ENCODE measurements at places on chromosomes 7 and 10.

GRCh38 chr10:74677951-74678350, 148.4 kb upstream of the KAT6B start:
- DNase-seq: no peak

GRCh38 chr10:60769406-60769805, 8.9 kb upstream of the CDK1 start:
- DNase-seq: no peak

DNA sequence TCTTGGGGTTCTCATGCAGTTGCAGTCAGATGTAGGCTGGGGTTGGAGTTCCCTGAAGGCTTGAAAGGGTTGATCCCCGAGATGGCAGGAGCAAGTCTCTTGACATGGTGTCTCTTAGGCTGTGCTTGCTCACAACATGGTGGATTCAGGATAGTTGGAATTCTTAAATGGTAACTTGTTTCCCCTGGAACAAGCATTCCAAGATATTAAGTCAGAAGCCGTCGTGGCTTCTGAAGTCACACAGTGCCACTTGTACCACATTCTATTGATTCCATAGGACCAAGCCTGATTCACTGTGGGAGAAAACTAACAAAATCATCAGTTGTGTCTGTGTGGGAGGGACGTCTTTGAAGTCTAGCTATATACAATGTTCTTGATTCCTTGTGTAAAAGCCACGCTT, 3.5 kb upstream of the SLC35B4 start:
- DNase-seq: peak; percentile 79

- peak; percentile 47 for DNase-seq
Measured at GRCh38 chr10:119208553-119208940, 1.2 kb downstream of the GRK5 start.

GRCh38 chr7:96026611-96027010, 254.3 kb downstream of the DYNC1I1 start:
- DNase-seq: peak; percentile 86

DNA sequence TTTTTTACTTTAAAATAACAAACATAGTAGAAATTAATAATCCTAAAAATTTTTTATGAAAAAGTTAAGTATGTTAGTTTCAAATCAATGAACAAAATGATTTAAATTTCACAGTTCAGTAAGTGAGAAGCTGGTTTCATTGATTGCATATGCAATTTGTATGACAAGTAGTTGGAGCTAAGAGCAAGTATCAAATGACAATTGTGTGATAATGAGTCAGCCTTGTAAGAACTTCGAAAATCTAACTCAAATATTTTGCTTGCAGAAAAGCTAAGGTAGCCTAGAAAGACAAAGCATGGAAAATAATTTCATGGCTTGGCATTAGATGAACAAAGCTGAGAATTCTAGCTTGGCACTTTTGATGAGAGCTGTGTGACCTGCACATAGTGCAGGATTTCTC, 111.5 kb downstream of the HDAC9 start:
- DNase-seq: peak; percentile 40
